ENCODE measurements at places on chromosomes 7 and 10.

- DNase-seq: no peak
Observed at GRCh38 chr10:47256751-47257336, 43.2 kb upstream of the GDF10 start.

- DNase-seq: no peak
Observed at GRCh38 chr7:16874066-16874465, 7.7 kb downstream of the AGR3 start.

DNA sequence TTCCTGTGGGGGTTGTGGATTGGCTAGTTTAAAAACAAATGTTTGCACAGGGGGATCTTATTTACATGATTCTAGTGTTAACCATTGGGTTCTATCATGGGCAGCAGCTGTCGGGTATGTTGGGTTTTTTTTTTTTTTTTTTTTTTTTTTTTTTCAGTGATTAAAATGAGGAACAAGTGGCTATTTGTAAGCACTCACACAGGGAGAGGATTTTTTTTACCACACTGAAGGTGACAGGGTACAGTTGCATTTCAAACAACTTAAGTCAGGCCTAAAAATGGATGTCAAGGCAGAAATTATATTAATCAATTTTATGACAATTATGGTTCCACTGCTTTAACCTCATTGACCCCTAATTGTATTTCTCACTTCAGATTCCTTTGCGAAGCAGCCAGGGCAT lies 92.8 kb downstream of the CD36 start:
- no peak for DNase-seq

DNA sequence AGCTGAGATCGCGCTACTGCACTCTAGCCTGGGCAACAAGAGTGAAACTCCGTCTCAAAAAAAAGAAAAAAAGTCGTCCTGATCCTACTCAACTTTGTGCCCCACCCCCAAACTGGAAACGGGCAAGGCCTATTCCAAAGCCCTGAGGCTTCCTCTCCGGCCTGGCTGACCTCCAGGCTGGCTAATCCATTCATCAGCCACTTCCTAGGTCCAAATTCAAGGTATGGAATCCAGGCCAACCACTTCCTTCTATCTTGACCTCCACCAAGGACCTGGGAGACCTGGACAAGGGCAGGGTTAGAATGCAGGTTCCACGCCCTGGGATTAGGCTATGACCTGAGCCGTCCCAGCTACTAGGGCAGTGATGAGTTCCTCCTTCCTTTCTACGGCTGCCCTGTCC lies 20.4 kb upstream of the EIF4H start:
- DNase-seq: no peak

GRCh38 chr10:123463698-123464097 lies 202.5 kb upstream of the GPR26 start:
- DNase-seq: no peak

DNA sequence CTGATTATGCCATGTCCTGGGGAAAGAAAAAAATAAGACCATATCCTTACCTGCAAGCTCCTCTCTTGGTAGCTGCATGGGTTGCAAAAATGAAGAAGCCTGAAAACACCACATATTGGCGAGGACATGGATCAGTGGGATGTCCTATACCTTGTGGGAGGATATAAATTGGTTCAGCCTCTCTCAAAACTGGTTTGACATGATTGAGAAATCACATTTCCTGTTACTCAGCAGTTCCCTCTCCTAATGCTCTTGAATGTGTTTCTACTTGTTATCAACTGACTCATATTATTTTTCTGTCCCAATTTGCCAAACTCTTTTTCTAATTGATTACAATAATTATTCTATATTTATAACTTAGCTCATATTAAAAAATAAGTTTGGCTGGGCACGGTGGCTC lies 380.2 kb downstream of the EXOC4 start:
- DNase-seq: no peak

DNA sequence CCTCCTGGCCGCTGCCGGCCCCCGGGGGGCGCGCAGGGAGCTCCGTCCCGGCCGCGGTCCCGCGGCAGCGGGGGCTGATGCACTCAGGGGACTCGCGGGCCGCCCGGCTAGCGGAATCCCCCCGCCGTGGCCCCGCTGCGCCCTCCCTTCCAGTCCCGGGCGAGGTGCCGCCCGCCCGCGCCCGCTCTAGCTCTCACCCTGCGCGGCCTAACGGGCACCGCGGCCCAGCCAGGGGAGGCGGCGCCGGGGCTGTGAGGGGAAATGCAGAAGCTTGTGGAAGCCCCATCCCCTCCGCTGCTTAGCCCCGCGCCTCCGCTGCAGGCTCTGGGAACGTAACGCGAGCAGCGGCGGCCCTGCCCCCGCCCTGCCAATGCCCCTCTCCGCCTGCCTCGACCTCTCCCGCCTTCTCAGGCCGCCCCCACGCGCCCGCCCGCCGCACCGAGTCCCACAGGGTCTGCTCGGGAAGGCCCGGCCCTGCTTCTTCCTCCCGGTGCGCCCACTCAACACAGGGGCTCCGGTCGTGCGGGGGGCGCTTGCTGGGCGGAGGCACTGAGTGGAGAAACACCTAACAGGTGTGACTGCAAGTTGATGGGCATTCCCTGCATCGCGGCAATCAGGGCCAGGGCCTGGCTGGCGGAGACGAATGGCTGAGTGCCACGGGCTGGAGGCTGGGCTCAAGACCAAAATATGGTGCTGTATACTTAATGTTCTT lies 384 bp upstream of the TMEM229A start:
- DNase-seq: no peak

DNA sequence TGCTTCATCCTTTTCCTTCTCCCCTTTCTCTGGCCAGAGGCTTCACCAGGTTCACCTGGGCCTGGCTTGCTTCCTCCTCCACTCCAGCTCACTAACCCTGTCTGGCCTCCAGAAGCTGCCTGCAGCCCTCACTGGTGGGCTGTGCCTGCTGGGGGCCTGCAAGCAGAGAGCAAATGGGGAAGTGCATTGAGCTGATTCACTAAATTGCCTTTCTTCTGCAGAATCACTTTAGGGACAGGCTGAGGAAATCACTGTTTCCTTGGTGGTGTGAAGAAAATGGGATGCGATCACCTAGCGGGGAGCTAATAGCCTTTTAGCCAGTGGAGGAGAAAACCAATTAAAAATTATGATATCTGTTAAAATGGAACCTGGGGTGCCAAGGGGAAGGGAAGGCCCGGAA lies 3.0 kb downstream of the RET start:
- DNase-seq: no peak

DNA sequence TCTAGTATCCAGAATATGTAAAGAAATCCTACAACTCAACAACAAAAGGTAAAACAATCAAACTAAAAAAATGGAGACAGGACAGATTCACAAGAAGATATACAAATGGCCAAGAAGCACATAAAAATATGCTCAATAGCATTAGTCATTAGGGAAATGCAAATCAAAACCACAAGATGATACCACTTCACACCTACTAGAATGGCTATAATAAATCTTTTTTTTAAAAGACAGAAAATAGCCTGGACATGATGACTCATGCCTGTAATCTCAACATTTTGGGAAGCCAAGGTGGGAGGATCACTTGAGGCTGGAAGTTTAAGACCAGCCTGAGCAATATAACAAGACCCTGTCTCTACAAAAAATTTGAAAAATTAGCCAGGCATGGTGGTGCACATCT lies 27.9 kb upstream of the CHCHD3 start:
- DNase-seq: no peak

DNA sequence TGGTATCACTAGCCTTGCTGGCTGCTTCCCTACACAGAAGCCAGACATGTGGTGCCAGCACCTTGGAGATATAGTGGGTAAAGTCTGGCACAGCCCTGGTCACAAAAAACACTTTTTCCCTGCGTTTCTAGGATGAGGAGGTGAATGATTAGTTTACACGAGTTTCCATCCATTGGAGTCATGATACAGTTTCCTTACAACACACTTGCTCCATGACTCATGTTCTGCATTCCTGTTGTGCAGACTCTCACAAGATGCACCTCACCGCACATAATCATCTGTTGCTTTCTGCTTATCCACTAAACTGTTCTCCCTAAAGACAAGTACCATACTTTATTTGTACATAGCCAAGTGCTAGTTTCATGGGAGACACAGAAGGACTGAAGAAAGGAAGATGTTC lies 747.1 kb upstream of the GALNT17 start:
- no peak for DNase-seq

GRCh38 chr10:71539442-71540118 lies 142.9 kb downstream of the CDH23 start:
- DNase-seq: no peak

- DNase-seq: no peak
Observed at GRCh38 chr7:12674861-12675260, 12.6 kb upstream of the ARL4A start.

- DNase-seq: no peak
Observed at GRCh38 chr7:71430246-71430645, 298.3 kb downstream of the GALNT17 start.

- DNase-seq: no peak
Observed at GRCh38 chr7:143849785-143850479, 52.0 kb downstream of the TCAF1 start.

- no peak for DNase-seq
Observed at GRCh38 chr10:103053659-103054581, 135.8 kb downstream of the CNNM2 start.

GRCh38 chr10:104307576-104308438 lies 30.5 kb downstream of the ITPRIP start:
- no peak for DNase-seq

DNA sequence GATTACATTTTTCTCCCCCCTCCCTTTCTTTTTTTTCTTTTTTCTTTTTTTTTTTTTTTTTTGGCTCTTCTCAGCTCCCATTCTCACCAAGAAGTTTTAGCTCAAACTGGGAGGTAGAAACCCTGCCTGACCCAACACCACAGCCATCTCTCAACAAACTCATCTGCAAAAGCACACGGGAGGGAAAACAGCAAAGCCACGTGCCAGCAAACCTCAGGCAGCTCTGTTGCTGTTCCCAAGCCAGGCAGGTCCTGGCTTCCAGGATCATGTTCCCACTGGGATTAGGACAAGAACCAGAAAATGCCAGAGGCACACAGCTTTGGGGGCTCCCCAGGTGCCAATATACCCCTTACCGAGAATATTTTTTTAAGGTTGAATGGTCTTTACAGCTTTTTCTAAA lies 56.7 kb downstream of the ITIH5 start:
- DNase-seq: no peak

- DNase-seq: no peak
Observed at GRCh38 chr7:8585591-8585990, 152.2 kb downstream of the NXPH1 start.

DNA sequence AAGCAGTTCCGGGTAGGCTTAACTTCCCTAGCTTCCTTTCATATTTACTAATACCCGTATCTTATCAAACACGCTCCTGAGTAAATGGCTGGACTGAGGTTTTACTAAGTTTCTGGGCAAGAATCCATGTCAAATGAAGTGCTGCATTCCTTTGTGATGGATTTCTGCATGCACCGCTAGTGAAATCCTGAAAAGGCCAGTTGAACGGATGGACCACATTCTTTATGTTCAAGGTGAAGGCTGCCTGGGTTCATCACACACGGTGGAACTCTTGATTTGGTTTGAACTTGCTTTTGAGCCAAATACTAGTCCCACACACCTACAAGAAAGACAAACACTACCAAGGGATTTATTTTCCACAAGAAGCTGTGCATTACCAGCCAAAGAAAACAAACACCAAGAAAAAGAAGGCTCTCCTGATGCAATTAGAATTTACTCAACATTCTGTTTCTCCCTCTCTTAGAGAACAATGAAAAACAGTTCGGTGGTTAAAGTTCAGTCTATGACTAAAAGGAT lies 255.0 kb upstream of the SEMA3C start:
- DNase-seq: no peak

- DNase-seq: no peak
Observed at GRCh38 chr10:131786756-131787605, 113.8 kb upstream of the PPP2R2D start.

DNA sequence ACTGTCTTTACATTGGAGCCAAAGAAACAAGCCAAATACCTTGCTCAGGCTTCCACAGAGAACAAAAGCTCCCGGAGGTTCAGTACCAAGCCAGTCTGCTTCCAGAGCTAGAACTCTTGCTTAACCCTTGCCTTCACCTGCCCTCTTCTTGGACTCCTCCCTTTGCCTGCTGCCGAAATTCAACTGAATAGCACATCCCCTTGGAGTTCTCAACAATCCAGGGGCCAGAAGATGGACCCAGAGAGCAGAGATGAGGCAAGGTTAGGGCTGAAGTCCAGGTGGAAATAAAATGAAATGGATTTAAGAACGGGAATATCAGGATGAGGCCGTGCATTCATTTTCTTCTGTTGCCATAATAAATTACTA lies 876 bp upstream of the PIK3AP1 start:
- no peak for DNase-seq

- no peak for DNase-seq
Observed at GRCh38 chr10:68261132-68261856, 29.4 kb upstream of the ATOH7 start.

GRCh38 chr7:130752424-130752823 lies 18.4 kb upstream of the KLF14 start:
- no peak for DNase-seq

DNA sequence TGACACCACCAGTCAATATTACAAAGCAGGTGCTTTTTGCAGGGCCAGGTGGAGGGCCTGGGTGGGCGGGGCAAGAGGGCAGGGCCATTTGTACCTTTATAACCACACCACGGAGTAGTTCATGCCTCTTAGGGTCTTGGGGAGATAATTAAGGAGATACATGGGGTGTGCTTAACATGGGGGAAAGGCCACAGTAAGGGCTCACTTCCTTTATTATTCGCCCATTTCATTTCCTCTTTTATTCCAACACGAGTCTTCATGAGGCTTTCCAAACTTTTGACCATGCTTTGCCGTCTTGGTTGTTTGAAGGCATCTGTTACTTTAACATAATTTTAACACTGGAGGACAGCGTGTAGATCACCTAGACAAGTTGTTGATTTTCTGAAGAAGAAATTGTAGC lies 33.3 kb upstream of the LYZL2 start:
- DNase-seq: no peak

GRCh38 chr10:31051703-31052102 lies 20.0 kb upstream of the ZNF438 start:
- DNase-seq: no peak

DNA sequence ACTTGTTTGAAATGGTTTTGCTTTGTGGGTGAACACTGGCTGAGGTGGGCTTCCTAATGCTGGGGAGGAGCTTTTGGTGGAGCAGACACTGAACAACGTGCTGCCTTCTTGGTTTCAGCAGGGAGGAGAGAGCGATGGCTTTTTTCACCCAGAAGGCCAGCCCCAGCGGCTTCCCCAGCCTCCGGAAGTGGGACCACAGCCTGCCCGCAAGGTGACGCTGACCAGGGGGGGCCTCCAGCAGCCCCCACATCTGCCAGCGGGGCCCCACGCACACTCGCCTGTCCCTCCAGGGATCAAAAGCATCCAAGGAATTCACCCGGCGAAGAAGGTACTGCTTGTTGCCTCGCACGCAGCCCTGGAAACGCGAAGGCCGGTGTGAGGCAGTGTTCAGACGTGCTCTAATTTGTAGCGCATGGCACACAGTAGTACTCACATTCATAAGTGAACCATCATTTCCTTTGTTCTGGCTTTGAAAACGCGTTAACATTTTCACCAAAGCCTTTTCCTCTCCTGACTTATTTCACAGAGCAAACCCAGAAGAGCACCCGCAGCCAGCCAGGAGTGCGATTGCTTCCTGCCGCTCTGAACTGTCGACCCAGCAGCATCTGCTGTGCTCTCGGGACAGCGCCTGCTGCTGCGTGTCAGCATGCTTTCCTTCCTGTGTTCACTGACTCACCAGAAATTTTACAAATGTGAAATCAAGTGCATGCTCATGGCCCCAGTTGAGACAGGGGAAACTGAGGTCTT lies 48.4 kb downstream of the SHH start:
- no peak for DNase-seq

- no peak for DNase-seq
Observed at GRCh38 chr10:70656489-70656888, 15.8 kb upstream of the ADAMTS14 start.

GRCh38 chr7:23299770-23300300 lies 696 bp downstream of the MALSU1 start:
- no peak for DNase-seq

Measured in stimulated activated CD8-positive, alpha-beta memory T cell treated with anti-CD3 and anti-CD28 coated beads, Interleukin-4, amount 100 ng/mL, for 4 hours (primary cell).